ENCODE measurements at places on chromosomes 3 and 15. TPM values are rescaled to one million over a fixed set of nuclear protein-coding genes. Genes with fewer than 3 reads are reported as not detected.

NOX5 gene
- under 0.01 TPM for polyA plus RNA-seq

FMN1 gene
- 0.40 TPM for polyA plus RNA-seq

JMJD7 gene
- 16.8 TPM for polyA plus RNA-seq

GPR27 gene
- polyA plus RNA-seq = 1.4 TPM

C3orf80 gene
- 1.2 TPM for polyA plus RNA-seq

CD96 gene
- 0.19 TPM for polyA plus RNA-seq

SLC12A8 gene
- polyA plus RNA-seq = 1.5 TPM

WDR49 gene
- polyA plus RNA-seq = not detected

REC114 gene
- not detected for polyA plus RNA-seq

TMCO5A gene
- polyA plus RNA-seq = not detected

PLA2G4E gene
- not detected for polyA plus RNA-seq

CHRD gene
- polyA plus RNA-seq = 7.1 TPM
